ENCODE measurements at places on chromosomes 1 and 21.

GRCh38 chr1:232557096-232557495 is 72.8 kb downstream of the SIPA1L2 start:
- H3K27ac ChIP-seq = no peak overlapping the region
- H3K4me3 ChIP-seq = no peak overlapping the region
- DNase-seq = no peak

GRCh38 chr1:239428120-239428710 is 41.8 kb downstream of the CHRM3 start:
- H3K36me3 ChIP-seq = no peaks in the 10 kb centered on the region
- no peaks in the 10 kb centered on the region for H3K27me3 ChIP-seq
- DNase-seq = no peak
- H3K4me1 ChIP-seq = no peaks in the 10 kb centered on the region
- no peak overlapping the region for H3K4me3 ChIP-seq

DNA sequence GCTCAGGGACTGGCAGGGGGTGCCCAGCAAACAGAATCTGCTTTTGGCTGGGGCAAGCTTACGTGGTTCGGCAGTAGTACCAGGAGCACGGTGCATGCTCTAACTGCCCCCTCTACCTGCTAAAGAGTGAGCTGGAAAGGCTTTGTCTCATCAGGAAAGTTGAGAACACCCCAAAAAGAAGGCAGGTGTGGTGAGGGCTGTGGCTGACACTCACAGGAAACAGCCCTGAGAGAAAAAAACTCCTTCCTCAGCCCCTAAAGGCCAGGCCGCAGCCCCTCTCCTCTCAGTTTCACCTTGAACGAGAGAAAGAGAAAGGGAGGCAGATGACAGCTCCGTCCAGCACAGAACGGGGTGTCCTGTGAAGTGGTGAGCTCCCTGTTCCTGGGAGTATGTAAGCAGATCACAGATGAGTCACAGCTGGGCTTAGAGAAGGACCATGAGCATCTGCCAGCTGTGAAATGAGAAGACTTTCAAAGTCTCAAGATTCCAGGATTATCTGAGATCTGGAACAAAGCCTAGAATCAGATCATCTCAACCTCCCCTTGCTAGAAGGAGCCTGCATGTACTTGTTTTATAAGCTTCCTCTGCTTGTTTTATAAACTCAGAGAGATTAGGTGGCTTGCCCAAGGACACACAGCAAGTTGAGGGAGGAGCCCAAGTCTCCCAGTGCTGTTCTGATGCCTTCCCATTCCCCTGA is 13.4 kb downstream of the LAPTM5 start:
- DNase-seq = no peak
- H3K27me3 ChIP-seq = no peaks in the 10 kb centered on the region
- H3K4me3 ChIP-seq = peak overlapping the region; percentile 6
- no peaks in the 10 kb centered on the region for H3K36me3 ChIP-seq

DNA sequence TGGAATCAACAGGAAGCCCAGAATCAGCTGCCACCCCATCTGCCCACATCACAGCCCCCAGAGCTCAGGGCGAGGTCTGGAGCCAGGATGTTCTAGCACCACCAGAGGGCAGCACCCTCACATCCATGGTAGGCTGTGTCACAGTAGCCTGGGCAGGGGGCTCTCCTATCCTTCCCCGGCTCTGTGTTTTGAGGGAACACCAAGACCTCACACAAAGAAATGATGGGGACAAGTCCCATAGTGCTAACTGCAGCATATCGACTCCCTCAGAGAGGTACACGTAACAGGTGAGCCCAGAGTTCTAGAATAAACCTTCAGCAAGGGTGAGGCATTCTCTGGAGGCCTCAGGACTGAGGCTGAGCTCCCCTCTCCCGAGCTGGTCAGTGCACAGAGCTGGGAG is 2.3 kb upstream of the KCNC4 start:
- H3K4me3 ChIP-seq = no peak overlapping the region
- H3K4me1 ChIP-seq = peaks cover 12% of the 10 kb centered on the region
- peak; percentile 69 for DNase-seq
- no peaks in the 10 kb centered on the region for H3K36me3 ChIP-seq

DNA sequence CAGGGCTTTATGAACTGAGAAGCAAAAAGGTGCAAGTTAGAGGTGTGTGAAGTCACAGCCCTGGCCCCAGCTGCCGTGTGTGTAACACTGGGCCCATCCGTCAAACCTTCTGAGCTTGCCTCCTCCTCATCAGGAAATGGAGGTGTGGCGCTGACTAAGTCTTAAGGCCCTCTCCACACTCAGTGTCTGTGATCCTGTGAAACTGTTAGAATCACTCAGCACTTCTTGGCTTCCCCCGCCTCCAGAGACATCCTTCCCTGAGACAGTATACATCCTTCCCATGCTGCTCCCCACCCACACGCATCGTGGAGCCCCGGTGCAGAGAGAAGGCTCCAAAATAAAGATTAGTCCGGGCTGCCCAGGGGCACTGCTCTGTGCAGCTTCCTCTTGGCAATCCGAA is 33.3 kb downstream of the LRP8 start:
- no peaks in the 10 kb centered on the region for H3K4me1 ChIP-seq
- no peaks in the 10 kb centered on the region for H3K27me3 ChIP-seq
- no peak for DNase-seq
- peaks cover under 1% of the 10 kb centered on the region for H3K36me3 ChIP-seq
- no peak overlapping the region for H3K4me3 ChIP-seq

DNA sequence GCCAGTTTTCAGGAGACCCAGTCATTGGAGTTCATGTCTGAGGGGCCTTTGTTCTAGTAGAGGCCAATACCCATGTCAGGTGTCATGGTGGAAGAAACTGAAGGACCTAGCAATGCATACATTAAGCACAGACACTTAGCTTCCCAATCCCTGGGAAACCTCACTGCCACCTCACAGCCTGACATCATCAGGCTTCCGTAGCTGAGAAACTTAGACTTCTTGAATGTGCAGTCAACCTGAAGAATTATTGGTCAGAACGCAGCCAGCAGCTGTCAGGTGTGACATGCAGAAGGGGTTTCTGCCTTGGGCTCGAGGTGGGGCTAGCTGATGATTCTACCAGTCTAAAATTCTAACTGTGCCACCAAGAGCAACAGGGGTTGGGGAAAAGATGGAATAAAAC is 1.9 kb upstream of the ITPKB start:
- H3K27ac ChIP-seq = no peak overlapping the region
- no peaks in the 10 kb centered on the region for H3K27me3 ChIP-seq
- peaks cover 9% of the 10 kb centered on the region for H3K36me3 ChIP-seq
- no peak overlapping the region for H3K4me3 ChIP-seq
- DNase-seq = no peak
- H3K4me1 ChIP-seq = peaks cover 12% of the 10 kb centered on the region

- no peaks in the 10 kb centered on the region for H3K27me3 ChIP-seq
- DNase-seq = no peak
- no peak overlapping the region for H3K27ac ChIP-seq
- H3K36me3 ChIP-seq = peaks cover 31% of the 10 kb centered on the region
- no peaks in the 10 kb centered on the region for H3K4me1 ChIP-seq
Observed at GRCh38 chr1:6683434-6683833, 18.2 kb downstream of the DNAJC11 start.

DNA sequence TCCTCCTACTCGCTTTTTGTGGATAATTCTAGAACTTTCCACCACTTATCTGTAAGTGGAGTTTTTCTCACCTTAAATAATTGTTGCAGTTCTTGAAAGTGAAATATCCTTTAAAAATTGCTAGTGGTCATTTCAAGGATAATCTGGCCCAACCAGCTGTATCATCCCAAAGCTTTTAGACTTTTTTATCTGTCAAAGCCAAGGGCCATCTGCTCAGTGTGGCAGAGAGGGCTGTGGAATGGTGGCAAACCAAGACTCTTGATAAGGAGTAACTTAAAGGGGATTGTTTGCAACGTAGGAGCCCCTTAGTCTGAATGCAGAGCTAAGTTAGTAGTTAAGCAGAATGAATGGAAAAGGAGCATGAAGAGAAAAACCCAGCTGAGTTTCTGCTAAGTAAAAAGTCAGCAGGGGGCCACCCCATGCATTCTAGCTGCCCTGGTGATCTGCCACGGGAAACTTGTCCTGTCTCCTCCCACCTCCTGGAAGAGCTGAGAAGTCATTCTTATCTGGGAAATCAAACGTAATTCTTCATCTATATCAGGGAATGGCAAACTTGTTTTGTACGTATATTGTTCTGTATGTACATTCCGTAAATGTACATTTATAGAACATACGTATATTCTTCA is 169.3 kb downstream of the PRDM2 start:
- no peak overlapping the region for H3K4me3 ChIP-seq
- no peak overlapping the region for H3K27ac ChIP-seq
- H3K36me3 ChIP-seq = no peaks in the 10 kb centered on the region
- no peaks in the 10 kb centered on the region for H3K4me1 ChIP-seq
- H3K27me3 ChIP-seq = no peaks in the 10 kb centered on the region

DNA sequence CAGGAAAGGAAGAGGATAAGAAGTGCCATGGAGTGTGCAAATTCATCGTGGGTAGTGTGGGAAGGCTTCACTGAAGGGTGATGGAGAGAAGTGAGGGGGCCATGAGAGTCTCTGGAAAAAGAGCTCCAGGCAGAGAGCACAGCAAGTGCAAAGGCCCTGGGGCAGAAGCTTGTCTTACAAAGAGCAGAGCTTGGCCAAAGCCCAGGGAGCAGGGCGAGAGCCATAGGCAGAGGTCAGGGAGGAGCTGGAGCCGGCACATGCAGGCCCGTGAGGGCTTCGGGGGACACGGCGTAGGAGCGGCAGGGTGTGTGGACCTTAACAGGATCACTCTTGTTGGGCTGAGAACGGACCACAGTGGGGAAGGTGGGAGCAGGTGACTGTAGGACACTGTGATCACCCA is 83.7 kb upstream of the EDN2 start:
- no peak overlapping the region for H3K27ac ChIP-seq
- H3K36me3 ChIP-seq = peaks cover 26% of the 10 kb centered on the region
- no peaks in the 10 kb centered on the region for H3K27me3 ChIP-seq
- DNase-seq = no peak
- no peaks in the 10 kb centered on the region for H3K4me1 ChIP-seq
